Stimulated activated CD8-positive, alpha-beta memory T cell treated with anti-CD3 and anti-CD28 coated beads, Interleukin-4, amount 100 ng/mL, for 1 hour (primary cell): ENCODE measurements at places on chromosomes 6 and 20.

GRCh38 chr20:62555642-62556420 is 80.0 kb upstream of the GATA5 start:
- DNase-seq, result no peak

DNA sequence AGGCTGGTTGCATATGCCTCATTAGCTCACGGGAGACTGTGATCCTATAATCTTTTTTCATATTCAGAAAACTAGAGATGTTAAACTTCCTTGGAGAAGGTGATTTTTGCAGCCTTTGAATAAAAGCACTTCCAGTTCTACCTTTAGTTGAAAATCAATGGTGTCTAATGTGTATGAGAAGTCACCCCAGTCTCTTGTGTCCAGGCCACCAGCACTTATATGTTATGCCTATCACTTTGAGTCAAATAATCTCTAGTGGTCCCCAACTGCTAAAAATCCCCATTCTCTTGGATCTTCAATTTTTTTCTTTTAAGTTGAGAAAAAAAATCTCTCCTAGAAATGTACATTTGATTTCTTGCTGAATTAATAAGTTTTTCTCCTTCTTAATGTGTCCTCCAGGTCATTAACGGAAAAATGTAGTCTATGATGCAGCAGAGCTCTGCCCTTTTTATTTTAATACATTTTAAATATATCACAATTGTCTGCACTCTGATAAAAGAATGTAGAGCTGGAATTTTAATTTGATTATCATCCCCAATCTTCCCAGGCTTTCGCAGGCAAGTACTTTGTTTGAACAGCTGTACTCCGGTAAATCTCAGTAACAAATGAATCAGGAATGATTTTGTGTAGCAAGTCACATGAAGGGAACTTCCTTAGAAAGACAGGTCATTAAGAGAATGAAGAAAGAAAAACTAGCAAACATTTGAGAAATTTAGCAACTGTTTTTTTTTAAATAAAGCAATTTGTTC is 147.0 kb downstream of the SOX4 start:
- no peak for DNase-seq

GRCh38 chr6:63644668-63645326 is 9.2 kb downstream of the PHF3 start:
- DNase-seq, result no peak

DNA sequence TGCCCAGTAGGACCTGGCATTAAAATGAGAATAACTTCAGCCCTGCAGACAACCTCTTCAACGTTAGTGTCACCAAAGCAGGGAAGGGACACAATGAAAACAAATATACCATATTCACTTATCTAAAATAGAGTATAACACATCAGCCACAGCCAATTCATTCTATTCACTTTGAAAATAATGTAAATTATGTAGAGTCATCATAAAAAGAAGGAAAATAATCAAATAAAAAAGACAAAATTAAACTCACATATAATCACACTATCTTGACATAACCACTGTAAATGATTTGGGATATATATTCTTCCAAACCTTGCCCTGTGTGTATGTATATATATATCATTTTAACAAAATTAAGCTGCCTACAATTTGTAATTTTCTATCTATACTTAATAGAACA is 78.1 kb upstream of the HEY2 start:
- DNase-seq, result no peak

- DNase-seq, result no peak
These were observed 92.8 kb downstream of the MRPL14 start for GRCh38 chr6:44034391-44034861.

DNA sequence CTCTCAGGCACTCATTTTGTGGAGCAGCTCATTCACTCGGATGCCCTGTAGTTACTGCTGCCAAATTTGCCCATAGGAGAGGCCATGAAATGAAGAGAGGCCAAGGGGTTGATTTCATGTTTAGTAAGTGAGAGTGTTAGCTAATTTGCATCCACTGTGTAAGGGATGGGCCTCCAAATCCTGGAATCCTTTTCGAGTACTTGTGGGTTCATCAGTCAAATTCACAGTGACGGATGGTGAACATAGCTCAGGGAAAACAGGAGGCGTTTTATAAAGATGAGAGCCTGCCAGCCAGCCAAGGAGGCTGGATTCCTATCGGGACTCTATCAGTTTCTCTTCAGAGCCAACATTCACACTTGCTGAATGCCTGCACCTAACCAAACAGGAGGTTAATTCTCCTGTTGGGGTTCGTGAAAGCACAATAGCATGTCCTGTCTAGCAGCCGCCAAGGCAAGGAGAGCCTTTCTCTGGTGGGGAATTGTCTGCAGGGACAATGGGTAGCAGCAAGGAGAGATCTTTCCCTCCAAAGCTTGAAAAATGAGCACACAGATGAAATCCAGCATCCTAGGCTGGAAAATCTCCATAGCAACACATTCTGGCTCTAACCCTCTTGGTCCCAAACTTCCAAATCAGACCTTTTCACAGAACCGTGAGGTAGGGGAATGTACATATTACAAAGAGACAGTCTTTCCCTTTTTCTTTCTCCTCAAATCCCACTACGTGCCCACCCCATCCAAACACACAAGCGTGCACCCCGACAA is 231.4 kb upstream of the ECI2 start:
- DNase-seq, result no peak

DNA sequence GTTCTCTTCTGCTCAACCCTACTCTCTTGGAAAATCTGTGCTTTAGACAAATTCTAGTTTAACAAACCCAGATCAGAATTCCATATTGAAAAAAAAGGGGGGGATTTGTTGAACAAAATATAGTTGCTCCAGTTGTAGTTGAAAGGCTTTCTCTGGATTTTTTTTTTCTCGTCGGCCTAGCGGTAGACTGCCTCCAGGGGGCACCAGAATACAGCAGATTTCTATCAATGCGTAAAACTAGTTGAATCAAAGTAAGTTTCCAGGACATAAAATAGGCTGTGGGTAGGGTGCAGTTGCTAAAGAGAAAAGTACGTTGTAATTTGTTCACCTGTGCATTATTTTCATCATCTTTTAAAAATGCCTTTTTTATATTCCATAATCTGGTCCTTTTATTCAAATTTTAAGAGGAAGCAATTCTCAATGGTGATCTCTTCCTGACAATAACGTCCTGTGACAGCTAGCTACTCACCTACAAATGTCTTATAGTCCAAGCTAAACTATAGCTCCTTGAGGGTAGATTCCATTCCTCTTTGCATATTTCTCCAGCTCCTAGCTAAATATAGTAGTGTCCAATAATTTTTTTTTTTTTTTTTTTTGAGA is 105.4 kb downstream of the PERP start:
- DNase-seq, result peak; percentile 50

DNA sequence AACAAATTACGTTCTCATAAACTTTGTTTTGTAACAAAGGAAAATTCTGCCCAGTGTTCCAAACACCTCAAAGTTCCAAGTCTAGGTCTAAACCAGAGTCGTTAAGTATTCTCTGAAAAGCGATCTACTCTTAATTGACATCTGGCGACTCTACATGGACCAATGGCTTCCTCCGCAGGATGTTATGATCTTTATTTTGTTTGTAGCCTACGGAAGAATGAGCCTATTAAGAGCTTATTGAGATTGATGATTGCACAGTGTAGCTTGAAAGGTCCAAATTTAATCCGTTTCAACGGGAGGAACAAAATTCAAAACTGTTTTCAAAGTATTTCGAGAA is 61.1 kb downstream of the FAM217A start:
- DNase-seq, result no peak

DNA sequence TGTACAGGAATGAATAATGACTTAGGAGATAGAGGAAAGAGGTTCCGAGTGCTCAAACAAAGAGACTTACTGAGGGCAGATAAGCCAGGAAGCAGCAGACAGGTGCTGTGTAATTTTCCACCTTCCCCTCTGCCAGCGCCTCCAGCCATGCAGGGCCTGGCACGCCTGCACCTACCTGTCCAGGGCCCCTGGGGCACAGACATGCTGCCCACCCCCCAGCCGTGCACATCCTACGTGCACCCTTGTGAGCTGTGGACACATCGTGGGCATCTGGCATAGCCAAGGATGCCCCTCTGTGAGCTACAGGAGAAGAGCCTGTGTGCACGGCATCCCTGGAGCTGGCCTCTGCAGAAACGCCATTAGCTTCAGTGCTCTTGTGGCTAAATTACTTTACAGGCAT is 7.1 kb upstream of the SMOC2 start:
- DNase-seq, result no peak

DNA sequence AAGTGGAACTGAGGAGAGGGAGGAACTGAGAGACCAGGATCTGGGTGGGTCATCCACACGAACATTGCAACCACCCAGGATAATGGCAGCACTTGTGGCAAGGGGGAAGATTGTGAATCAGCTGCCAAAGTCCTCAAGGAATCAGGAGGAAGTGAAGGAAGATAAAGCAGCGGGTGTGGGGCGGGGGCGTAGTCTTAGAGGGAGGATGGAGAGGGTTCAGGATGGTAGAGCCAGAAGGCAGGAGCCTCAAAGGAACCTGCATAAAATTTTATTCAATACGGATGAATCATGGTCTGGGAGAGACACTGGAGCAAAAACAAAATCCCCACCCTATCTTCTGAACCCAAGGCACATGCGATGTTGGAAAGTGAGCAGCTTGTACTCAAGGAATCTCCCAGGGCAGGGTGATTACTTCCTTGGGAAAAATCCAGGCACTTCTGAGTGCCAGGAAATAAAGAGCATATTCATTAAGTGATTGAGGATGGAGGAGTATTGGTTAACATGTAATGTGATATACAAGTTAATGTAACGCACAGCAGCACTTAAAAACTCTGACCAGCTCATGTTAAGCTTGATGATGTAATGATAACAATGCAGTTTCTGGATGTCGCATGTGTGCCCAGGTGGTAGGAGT is 82.0 kb upstream of the B3GAT2 start:
- DNase-seq, result no peak

GRCh38 chr6:15023448-15023847 is 222.4 kb upstream of the JARID2 start:
- DNase-seq, result peak; percentile 9

DNA sequence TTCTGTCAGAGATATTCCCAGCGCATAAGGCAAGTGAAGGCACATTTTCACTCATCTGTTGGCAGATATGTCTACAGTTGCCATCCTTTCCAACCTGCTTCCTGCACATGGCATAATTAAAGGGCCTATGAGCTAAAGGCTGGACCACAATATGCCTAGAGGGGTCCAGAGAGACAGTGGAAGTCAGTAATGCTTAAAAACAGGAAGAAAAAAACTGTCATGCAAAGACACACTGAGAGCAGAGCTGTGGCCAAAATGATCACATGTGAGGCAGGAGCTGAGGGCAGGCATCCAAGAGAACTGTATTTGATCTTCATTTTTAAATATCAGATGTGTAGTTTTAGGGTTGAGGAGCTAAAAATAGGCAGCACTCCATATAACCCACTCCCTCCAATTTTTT is 125.0 kb upstream of the BACH2 start:
- no peak for DNase-seq

DNA sequence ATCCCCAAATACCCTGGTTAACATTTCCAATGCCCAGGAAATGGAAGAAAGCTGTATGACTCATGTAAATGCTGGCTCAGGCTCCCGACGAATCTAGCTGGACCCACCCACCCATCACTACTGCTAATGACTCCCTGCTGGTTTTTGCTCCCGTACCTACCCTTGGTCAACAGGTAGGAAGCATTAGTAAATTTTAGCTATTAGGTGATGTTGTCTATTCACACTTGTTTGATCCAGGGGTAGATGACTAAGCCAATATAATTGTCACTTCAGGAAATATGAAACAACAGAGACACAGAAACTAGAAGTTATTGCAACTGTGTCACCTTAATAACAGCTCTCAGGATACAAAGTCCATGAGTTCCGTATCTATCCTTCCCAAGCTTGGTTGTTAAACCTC is 94.4 kb upstream of the BEND6 start:
- no peak for DNase-seq

DNA sequence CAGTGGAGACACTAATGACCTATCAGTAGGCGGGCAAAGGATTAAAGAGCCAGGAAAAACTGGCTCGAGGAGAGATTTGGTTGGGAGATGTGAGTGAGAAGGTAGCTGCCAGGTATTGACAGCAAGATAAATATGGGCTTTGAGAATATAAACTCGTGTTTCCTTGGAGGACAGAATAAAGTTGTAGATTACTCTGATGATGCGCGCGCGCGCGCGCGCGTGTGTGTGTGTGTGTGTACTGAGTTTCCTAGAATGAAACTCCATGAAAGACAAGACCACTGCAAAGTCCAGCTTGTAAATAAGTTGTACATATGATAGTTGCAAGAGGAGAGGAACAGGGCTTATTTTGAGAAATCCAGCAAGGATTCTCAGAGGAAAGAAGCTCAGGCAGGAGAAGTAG is 13.3 kb upstream of the TREM2 start:
- DNase-seq, result no peak

GRCh38 chr6:7542874-7543624 is 1.6 kb downstream of the DSP start:
- no peak for DNase-seq

DNA sequence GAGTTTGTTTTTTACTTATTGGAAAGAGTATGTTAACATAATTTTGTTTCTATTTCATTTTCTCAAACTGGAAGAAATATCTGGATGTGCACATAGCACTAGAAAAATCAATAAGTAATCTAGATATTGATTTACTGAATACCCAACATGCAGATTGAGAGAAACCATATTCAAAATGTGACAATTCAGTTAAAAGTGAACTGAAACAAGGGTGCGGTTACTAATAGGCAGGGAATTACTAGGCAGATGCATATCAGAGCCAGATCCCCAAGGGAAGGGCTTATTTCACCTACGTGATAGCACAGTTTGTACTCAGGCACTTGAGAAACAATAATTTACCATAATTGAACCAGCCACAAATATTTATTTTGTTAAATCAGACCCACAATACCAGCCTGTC is 493.1 kb upstream of the FLRT3 start:
- DNase-seq, result no peak

DNA sequence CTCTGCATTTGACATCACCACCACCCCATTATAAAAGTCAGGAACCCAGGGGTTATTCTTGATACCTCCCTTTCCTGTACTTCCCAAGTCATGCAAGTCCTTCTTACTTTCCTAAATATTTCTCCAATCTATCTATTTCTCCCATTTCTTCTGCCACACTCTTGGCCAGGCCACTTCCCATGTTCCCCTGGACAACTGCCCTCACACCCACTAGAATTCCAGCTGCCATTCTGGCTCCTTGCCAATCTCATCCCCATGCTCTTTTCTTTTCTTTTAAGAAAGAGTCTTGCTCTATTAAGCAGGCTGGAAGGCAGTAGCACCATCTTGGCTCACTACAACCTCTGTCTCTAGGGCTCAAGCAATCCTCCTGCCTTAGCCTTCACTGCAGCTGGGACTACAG is 15.2 kb downstream of the DEFB132 start:
- DNase-seq, result no peak

- DNase-seq, result no peak
These were observed 43.0 kb upstream of the PTGIS start for GRCh38 chr20:49610691-49611538.
